ENCODE measurements at places on chromosomes 6 and 20.

- DNase-seq: no peak
Observed at GRCh38 chr6:110265273-110265672, 85.0 kb downstream of the CDC40 start.

DNA sequence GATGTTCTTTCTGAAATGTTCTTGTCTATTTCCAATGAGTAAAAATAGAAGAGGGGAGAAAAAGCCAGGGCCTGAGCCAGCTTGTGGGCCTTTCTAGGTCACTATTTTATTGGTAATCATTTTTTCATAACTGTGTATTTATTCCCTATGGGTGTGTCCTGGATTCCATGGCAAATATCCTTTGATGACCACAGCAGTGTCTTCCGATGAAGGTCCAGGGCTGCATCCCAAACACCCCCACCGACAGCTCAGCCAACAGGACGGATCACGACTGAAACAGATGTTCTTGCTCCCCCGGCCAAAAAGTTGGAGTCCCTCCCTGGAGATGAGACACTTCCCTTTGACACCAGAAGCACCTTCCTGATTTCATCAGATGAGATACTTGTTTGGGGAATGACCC, 105.4 kb upstream of the PLEKHG1 start:
- DNase-seq: no peak

DNA sequence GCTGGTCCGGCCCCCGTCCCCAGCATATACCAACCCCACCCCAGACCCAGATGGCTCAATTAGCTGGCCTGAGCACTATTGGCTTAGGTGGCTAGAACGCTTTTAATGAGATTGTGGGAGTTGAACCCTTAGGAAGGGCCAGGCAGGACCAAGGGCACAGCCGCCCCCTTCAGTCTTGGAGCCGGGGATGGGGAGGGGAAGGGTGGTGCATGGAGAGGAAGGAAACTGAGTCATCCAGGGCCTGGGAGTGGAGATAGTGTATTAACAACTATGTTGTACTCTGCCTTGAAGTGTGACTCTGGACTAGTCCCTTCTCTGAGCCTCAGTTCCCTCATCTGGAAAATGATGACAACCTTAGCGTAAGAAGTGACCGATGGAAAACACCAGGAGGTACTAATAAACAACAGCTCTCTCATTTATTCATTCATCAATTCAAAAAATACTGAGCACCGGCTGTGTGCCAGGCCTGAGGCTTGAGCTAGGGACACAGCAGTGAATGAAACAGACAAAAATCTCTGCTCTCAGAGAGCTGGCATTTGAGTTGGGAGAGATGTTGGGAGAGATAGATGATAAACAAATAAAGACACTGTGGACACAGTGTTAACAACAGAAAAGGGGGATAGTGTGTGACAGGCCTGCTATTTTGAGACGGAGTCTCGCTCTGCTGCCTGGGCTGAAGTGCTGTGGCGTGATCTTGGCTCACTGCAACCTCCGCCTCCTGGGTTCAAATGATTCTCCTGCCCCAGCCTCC, 11.5 kb downstream of the PEDS1 start:
- DNase-seq: no peak

- no peak for DNase-seq
Observed at GRCh38 chr20:49349694-49350252, 71.9 kb upstream of the ZNFX1 start.

GRCh38 chr6:166935353-166935752, 21.0 kb downstream of the RNASET2 start:
- DNase-seq: no peak

DNA sequence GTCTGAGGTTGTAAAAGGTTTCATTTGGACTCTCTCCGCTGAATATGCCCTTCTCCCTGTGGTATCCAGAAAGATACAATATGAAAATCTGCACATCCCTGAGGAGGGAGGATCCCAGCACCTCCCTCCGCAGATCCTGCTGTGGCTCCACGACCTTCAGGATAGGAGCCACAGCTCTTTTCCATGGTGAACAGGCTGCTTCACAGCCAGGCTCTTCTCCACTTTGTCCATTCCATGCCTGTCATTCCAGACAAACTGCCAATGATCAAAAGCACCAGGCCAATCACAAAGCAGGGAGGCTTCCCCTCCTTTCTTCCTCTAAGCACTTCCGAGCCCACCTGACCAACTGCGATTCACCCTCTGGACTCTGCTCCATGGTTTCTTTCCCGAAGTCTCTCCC, 339.8 kb downstream of the ESR1 start:
- no peak for DNase-seq

DNA sequence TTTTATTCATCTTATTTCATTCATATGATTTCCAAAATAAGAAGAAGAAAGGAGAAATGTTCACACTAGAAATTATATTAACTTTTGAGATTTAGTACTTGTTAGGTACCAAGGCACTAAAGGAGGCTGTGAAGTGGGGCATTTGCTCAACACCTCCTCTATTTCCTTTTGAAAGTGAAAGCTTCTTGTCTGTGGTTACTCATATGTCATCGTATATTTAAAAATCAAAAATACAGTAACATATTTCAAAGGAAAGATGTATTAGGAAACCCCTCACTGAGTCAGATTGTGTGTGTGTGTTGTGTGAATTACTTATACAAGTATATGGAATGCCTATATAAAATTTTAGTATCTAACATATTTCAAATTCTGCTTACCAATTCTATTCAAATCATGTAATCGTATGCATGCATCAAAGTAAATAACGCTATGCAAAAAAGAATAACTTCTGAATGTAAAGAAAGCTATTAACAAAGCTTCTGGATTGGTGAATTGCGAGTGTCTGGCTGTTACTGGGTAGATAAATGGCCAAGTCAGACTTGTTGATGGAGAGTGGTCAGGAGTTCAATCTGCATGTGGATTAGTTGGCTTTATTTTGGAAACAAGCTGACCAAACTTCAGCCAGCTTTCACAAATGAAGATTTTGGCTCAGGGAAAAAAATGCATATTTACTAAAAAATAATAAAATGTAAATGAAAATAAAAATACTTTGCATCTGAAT, 70.9 kb downstream of the PACRG start:
- DNase-seq: no peak

DNA sequence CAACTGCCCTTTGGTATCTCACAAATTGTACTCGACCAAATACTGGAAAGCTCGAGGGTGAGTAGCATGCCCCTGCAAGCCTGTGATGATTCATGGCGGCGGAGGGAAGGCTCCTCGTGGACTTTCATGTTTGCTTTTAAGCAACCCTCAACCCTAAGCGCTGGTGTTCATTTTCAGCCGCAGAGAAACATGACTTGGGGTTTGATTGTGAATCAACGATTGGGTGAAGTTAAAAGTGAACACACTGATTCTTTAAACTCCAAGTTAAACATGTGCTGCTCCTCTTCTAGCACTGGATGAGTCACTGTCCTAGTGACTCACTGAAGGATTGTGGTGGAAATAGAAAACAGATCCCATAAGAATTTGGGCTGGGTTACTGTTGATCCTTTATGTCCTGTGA, 8.3 kb downstream of the CD109 start:
- no peak for DNase-seq

DNA sequence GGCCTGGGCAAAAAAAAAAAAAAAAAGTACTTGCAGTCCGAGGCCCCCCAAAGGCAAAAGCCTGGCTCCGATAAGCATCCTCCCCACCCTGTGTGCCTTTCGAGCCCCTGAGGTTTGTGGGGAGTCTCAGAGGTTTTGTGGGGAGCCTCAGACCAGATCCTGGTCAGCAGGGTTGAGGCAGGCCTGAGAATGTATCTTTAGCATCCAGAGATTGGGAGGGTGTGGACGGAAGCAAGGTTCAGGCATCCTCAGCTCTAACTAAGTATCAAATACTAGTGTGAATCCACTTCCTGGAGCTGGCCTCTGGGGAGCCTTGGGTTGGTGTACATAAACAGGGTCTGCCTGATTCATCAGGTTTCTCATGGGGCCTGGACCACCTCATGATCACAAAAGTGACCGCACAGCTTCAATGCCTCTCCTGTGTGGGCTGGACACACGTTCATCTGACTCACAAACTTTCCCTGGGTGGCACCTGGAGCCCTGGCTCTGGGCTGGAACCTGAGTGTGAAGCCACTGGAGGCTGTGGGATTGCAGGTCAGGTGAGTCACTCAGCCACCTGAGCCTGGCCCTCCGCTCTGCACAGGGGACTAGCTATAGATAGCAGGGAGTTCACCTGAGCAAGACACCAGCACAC, 24.4 kb downstream of the PCMTD2 start:
- DNase-seq: no peak

DNA sequence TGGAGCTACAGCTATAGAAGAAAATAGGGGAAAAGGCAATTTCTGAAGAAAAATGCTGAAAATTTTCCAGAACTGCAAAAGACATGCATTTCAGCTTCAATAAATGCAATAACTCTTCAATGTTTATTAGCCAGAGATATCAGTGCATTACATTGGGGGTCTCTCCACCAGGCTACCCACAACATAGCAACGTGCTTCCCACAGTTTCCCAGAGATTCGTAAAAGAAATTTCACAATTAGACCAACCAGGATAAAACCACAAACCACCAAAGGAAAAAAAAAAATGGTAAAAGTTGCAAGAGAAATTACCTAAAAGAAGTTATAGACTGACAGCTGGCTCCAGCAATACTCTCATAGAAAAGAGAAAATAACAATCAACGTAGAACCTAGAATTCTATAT, 16.0 kb downstream of the LY86 start:
- no peak for DNase-seq

DNA sequence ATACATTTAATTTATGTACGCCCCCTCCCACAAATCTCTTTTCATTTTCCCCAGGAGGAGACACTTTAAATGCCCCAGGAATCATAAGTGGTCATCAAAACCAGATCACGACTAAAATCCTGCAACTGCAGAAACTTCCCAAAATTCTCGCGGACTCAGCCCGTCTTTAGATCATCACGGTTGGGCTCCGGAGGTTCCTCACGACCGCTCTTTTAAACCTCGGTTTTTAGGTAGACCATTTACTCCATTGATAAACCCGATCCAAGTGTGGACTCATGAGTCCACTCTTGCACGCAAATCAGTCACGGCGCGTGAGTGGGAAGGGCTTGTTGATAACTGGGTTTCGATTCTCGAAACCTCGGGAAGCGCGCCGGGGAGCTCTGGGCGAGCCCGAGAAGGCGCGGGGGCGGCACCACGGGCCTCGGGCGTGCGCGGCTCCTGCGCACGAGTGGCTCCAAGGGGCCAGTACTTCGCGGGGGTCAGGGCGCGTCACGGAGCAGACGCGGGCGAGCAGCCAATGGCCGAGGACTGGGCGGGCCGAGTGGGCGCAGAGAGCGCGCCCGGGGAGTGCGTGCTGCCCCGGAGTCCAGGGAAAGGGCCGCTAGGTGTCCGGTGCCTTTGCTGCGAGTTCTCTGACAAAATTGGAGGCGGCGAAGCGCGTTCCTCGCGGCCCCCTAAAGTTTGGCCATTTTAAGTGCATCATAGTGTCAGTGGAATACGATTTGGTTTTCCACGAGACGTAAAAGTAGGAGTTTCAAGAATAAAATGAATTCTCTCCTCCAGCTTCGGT, 635 bp upstream of the TENT5A start:
- peak; percentile 29 for DNase-seq

DNA sequence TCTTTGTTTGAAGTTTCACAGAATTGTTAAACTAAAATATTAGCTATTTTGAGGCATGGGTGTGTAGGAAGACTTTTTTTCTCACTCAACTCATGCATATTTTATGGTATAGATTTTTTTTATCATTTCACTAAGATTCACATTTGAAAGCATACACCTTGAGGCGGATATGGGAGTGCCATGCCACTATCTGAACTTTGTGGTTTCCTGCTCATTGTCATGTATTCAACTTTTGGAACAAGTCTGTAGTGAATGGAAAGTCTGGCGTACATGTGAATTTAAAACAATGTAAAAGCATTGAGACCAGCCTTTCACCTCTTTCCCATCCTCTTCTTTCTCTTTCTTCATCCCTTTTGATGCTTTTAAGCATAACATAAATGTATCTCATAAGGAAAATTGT, 147.9 kb downstream of the TPBG start:
- DNase-seq: no peak

DNA sequence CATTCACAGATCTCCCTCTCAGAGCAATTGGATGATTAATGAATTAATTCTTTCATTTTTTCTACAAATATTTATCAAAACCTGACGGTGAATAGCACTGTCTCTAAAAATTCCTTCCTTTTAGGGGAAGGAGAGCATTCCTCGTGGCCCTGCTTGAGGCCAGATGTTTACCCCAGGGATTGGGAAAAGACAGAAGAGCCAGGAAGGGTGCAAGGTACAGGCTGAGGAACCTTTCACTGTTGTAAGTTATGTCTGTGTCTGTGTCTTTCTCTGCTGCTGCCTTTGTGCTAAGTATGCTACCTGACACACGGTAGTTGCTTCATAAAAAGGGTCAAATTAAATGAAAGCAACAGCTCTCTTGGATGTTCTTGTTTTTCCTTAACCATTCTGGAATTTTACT, 27.4 kb upstream of the CCN2 start:
- no peak for DNase-seq

DNA sequence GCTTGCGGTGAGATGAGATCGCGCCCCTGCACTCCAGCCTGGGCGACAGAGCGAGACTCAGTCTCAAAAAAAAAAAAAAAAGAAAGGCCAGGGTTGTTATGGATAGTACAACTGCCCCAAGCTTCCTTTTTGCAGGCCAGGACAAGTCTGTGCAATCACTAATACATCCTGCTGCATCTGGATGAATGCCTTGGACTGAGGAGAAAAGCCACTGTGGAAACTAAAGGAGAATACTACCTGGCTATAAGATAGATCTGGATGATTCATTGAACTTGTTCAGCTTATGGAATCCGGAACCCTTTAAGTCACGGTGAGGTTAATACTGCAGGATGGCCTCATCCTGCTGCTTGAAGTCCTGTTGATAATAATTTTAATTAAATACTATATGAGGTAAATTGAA, 278.2 kb downstream of the TFAP2A start:
- no peak for DNase-seq

- no peak for DNase-seq
Observed at GRCh38 chr6:107877968-107878367, 53.9 kb upstream of the SCML4 start.

DNA sequence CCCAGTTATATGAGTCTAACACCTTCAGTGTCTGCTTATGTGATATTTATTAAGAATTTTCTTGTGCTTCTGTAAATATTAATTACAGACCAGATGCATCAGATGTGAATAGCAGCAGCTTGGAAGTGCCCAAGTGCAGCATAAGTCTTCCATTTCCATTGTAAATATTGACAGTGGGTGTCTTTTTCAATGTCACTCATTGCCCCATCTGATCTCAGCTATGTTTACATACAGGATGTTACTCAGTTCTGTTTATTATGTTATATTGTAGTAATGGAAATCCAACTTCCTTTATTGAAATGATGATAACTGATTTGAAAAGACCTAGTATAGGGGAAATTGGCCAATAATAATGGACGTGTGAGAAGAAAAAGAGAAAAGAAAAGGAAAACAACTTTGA, 296.7 kb downstream of the SAMD5 start:
- DNase-seq: no peak

GRCh38 chr6:42937548-42938427, 8.5 kb downstream of the CNPY3 start:
- no peak for DNase-seq

- peak; percentile 49 for DNase-seq
Observed at GRCh38 chr20:44217342-44218092, 6.9 kb upstream of the OSER1 start.

GRCh38 chr6:126620719-126621118, 280.8 kb downstream of the CENPW start:
- DNase-seq: no peak
